ENCODE measurements at places on chromosomes 12 and 14.

DNA sequence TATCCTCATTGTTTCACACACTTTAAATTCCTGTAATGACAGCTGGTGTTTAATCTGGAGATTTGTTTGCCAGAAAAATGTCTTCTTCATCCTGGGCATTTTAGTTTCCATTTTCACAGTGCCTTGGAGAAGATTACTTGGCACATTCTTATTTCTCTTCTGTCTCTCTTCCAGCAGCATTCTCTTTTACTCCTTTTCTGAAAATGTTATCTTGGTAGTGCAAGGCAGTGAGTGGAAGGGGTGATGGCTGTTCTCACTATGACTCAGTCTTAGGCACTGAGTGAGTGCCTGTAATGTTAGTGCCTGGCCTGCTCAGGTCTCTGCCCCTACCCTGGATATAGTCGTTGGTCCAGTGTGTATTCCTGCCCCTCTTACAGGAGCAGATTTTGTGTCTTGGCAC, 13.1 kb downstream of the CLECL1 start:
- no peak for DNase-seq

- no peak for DNase-seq
Observed at GRCh38 chr12:78878459-78878858, 13.9 kb downstream of the SYT1 start.

DNA sequence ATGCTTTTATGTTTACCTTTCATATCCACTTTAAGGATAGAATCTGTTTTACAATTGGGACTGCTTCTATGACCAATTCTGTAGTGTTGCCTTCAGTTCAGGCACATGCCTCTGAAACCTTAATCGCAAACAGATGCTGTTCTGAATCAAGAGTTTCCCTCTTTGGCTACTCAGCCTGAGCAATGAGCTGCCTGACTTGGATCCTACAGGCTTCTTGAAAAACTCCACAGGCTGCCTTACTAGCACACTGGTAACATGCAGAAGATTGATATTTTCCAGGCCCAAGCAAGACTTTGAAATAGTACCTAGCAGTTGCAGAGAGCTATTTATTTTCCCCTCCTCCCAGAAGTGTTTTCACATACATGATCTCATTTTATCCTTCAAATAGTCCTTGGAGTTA, 34.8 kb upstream of the PMCH start:
- no peak for DNase-seq

DNA sequence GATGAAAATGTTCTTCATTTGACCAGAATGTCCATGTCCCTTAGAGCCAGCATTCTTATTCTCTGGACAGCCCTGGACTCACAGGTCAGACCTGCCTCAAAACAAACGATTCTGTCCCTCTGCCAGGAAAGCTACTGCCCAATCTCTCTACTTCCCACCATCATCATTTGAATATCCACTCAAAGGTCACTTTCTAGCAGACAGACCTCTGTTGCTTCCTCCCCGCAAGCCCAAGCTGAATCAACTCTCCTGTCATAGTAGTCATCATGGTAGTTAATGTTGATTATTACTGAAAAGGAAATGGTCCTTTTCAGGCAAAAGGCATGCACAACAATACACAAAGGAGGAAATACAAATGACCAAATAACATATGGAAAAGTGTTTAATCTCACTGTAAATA, 39.6 kb upstream of the CPM start:
- no peak for DNase-seq

DNA sequence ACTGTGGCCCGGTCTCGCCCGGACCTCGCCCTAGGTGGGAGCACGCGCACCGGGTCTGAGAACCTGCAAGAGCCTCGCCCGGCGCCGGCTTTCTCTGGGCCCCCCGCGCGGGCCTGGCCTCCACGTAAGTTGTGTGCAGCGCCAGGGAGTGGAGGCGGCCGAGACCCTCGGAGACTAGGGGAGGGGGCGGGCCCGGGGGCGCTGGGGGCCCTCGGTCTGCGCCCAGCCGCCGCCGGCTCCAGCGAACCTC, 183 bp upstream of the PRMT8 start:
- no peak for DNase-seq

- DNase-seq: no peak
Observed at GRCh38 chr14:39446131-39446744, 14.0 kb upstream of the FBXO33 start.

DNA sequence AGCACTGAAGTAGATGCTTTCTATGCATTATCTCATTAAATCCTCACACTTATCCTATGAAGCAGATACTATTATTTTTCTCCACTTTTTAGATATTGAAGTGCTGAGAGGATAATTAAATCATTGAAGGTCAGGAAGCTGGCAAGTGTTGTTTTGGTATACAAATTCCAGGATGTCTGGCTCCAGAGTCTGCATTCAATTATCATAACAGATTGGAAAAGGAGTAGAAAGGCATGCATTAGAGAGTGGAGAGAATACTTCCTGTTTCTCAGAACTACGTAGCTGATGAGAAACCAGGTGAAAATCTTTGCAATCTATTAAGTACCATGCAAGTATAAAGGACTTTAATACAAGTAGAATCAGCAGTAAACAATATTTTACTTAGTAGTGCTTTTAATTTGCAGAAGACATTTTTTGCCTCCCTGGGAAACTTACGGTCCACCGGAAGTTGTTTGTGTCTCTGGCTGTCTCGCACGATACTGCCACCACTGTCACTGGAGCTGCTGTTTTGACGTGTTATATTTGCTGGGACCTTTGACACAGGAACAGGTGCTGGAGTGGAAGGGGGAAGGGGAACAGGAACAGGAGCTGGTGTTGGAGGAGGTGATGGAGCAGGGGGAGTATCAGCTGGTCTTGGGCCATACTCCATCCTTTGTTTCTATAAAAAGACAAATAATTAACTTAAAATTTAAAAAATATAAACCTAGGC, 158.0 kb downstream of the EPS8 start:
- DNase-seq: no peak

- peak; percentile 94 for DNase-seq
Observed at GRCh38 chr12:52023182-52023975, 16.6 kb downstream of the TAMALIN start.

- no peak for DNase-seq
Observed at GRCh38 chr12:27516625-27517024, 7.4 kb upstream of the PPFIBP1 start.

- DNase-seq: no peak
Observed at GRCh38 chr12:83388551-83388950, 701.8 kb downstream of the TMTC2 start.

DNA sequence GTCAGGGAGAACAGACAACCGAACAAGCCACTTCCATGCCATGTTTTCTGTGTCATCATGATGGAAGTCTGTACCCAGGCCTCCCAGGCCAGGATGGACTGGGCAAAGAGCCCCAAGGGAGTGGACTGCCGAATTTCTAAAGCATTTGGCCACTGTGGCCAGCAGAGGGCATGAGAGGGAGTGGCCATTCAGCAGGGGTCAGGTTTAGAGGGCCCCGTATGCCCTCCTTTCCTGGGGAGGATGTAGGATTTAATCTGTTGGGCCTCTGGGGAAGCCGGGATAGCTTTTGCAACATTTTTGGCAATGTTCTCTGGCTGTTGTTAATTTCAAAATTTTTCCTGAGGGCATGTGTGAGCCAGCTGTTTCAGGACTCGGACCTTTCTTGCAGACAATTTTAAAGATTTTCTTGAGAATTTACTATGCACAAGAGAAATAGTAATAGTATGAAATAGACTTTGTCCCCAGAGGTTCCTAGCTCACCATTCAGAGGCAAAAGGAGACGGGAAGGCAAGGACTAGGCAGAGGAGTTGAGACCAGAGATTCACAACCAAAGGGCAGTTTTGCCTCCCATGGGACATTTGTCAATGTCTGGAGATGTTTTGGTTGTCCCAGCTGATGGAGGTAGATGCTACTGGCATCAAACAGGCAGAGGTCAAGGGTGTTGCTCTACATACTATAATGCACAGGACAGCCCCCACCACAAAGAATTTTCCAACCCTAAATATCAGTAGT, 18.0 kb downstream of the ACACB start:
- DNase-seq: no peak

- DNase-seq: no peak
Observed at GRCh38 chr14:34187061-34187460, 236.2 kb upstream of the EGLN3 start.

GRCh38 chr12:108190529-108190928, 61.4 kb downstream of the WSCD2 start:
- DNase-seq: no peak

GRCh38 chr12:121203482-121203881, 6.4 kb upstream of the P2RX4 start:
- DNase-seq: no peak

GRCh38 chr12:99059824-99060511, 414.9 kb downstream of the APAF1 start:
- DNase-seq: no peak

GRCh38 chr14:47346849-47347248, 328.6 kb downstream of the MDGA2 start:
- no peak for DNase-seq

- DNase-seq: no peak
Observed at GRCh38 chr12:51067229-51067628, 16.2 kb downstream of the CSRNP2 start.

- no peak for DNase-seq
Observed at GRCh38 chr14:97536421-97536820, 739.2 kb downstream of the VRK1 start.

DNA sequence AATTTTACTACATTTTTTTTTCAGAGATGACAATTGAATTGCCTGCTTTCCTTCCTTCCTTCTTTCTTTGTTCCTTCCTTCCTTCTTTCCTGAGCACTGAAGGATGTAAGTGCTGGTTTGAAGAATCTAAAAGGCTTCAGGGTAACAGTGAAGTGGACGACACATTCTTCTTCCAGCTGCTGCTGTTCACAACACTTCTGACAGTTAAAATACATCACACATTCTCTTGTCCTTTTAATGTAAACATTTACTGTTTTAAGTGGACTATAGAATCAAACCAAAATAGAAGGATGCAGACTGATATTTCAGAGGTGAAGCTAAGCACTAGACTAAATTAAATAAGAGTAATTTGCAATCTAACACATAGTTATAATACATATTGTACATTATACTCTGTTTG, 151.5 kb downstream of the MSRB3 start:
- no peak for DNase-seq

DNA sequence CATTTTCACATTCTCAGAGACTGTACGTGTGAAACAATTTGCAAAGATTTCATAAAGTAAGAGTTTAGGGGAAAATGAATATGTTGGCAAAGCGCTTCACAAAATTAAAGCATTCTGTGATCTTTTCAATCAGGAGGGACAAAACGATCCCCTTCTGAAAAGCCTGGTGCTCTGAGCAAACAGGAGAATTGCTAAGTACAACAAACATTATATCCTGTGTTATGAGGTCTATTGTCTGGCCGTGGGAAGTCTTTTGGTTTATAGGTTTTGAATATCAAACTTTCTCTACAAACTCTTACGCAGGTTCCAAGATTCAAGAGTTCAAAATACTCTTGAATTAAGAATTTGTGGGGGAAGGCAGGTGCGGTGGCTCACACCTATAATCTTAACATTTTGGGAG, 7.2 kb upstream of the FOXN3 start:
- no peak for DNase-seq

- DNase-seq: peak; percentile 39
Observed at GRCh38 chr12:92363295-92364146, 217.9 kb upstream of the BTG1 start.

- DNase-seq: no peak
Observed at GRCh38 chr14:65366802-65367565, 45.5 kb upstream of the FUT8 start.

- peak; percentile 61 for DNase-seq
Observed at GRCh38 chr12:6532051-6532926, 2.0 kb upstream of the GAPDH start.

GRCh38 chr14:73576391-73576790, 7.4 kb downstream of the ACOT2 start:
- DNase-seq: no peak

- no peak for DNase-seq
Observed at GRCh38 chr12:113988976-113989375, 22.9 kb upstream of the RBM19 start.

DNA sequence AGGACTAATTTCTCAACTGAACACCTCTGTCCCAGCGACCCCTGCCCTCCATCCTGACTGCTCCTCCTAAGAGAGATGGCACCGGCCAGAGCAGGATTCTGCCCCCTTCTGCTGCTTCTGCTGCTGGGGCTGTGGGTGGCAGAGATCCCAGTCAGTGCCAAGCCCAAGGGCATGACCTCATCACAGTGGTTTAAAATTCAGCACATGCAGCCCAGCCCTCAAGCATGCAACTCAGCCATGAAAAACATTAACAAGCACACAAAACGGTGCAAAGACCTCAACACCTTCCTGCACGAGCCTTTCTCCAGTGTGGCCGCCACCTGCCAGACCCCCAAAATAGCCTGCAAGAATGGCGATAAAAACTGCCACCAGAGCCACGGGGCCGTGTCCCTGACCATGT, 756 bp downstream of the RNASE7 start:
- no peak for DNase-seq

DNA sequence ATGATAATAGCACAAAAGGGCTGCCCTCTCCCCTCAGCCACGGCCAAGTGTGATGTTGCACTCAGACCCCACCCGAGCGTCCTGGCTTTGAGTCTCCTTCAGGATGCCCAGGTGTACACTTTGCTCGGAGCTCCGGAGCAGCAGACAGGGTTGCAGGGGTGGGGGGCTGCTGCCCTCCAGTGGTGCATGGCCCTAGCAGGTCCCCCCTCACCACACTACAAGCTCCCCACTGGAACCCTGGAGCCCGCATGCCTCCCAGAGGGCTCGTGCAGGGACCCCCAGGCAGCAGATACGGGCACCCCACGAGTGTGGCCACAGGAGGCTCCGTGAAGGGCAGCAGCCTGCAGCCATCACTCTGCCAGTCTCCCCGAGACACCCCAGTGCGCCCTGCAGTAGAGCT, 69.9 kb upstream of the C14orf180 start:
- DNase-seq: no peak

DNA sequence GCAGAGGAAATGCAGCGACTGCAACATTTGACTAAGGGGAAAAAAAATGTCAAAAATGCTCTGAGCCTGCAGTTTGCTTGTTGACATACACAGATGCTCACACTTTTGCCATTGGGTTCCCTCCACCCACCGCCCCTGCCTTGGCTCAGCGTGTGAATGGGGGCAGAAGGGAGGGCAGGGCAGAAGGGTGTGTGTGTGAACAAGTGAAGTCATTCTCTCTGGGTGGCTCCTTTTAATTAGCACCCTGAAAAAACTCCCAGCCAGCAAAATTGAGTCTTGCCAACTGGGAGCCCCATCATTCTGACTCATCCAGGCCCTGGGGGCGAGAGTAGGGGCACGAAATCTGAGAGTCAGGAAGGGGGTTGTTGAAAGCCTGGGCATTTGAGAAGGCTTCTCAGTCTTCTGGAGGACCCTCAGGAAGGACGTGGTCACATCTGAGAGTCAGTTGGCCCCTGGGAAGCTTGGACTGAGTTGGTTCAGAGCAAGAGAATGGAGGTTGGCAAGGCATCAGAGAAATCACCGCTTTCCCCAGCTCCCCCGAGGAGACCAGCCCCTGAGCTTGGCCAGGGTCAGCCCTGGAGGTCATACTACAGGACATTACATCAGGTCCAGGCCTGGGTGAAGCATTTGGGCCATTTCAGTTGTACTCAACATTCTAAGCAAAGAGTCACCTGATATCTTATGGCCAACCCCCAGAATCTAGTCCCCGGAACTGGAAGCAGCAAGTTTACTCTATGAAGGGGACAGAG, 22.7 kb upstream of the KRT78 start:
- DNase-seq: no peak

GRCh38 chr12:116265351-116266147, 11.9 kb downstream of the MED13L start:
- DNase-seq: no peak
